ENCODE measurements at places on chromosomes 4 and X.

DNA sequence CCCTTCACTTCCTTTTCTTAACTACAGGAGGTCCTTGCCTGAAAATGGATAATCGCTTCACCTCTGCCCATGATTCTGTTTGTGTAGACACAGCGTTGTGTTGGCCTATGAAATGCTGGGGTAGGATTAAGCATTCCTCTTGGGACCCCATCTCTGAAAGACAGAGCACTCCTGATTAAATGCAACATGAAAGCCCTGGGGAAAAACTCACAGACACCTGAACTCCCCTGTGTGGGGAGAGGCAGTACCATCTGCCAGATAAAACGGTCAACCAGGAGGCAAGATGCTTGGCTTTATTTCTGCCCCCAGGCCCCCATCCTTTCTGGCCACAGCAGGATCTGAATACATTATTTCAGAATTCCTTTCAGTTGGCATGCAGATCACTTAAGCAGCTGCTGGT is 1.9 kb downstream of the LGI2 start:
- no peaks in the 10 kb centered on the region for H3K27me3 ChIP-seq
- H3K4me3 ChIP-seq = no peak overlapping the region
- H3K27ac ChIP-seq = no peak overlapping the region
- no peaks in the 10 kb centered on the region for H3K36me3 ChIP-seq

- no peaks in the 10 kb centered on the region for H3K27me3 ChIP-seq
- no peak for DNase-seq
- H3K27ac ChIP-seq = no peak overlapping the region
- peaks cover 11% of the 10 kb centered on the region for H3K4me1 ChIP-seq
- no peak overlapping the region for H3K4me3 ChIP-seq
- H3K36me3 ChIP-seq = no peaks in the 10 kb centered on the region
These were observed 279.6 kb upstream of the CLNK start for GRCh38 chr4:10963958-10964703.

DNA sequence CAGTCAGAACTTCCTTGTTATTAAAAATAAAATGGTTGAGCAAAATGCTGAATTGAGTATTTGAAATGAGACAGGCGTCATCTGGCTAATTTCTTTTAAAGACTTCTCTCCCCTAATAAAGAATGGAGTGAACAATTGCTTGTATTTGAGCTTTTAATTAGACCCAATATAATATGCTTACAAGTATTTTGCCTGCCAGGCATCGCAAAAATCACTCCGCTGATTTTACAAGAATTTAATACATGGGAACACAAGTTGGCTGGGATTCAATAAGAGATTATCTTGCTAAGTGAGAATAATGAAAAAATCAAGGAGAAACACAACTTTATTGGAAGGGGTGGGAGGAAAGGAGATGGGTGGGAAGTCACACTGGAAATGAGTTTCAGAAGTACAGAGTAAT is 52.3 kb downstream of the KLF3 start:
- H3K27ac ChIP-seq = no peak overlapping the region
- no peak overlapping the region for H3K4me3 ChIP-seq
- H3K36me3 ChIP-seq = no peaks in the 10 kb centered on the region
- DNase-seq = no peak
- no peaks in the 10 kb centered on the region for H3K27me3 ChIP-seq

DNA sequence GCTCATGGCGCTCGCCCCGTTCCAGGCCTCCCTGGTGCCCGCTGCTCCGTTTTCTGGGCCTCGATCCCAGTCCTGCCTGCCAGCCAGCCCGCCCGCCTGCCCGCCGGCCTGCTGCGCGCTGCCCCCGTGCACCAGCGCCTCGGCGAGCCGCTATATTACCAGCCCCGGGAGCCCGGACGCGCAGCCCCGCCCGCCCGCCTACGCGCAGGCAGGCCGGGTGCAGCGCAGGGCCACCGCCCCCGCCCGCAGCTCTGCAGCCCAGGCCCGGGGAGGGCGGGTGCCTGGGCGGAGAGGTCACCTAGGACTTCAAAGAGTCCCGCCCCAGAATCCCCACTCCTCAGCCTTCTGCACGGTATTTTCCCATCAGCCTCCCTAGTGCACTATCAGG is at the start of gene MAOB:
Gene MAOB (minus strand): TSS at position 157 of the 388 bp plus-strand sequence. CDS start 151 bp downstream, at position 6.
- H3K4me1 ChIP-seq = no peaks in the 10 kb centered on the region
- peaks cover 3% of the 10 kb centered on the region for H3K27me3 ChIP-seq
- no peaks in the 10 kb centered on the region for H3K36me3 ChIP-seq
- no peak within 1 kb of the TSS for H3K27ac ChIP-seq
- no peak for DNase-seq

DNA sequence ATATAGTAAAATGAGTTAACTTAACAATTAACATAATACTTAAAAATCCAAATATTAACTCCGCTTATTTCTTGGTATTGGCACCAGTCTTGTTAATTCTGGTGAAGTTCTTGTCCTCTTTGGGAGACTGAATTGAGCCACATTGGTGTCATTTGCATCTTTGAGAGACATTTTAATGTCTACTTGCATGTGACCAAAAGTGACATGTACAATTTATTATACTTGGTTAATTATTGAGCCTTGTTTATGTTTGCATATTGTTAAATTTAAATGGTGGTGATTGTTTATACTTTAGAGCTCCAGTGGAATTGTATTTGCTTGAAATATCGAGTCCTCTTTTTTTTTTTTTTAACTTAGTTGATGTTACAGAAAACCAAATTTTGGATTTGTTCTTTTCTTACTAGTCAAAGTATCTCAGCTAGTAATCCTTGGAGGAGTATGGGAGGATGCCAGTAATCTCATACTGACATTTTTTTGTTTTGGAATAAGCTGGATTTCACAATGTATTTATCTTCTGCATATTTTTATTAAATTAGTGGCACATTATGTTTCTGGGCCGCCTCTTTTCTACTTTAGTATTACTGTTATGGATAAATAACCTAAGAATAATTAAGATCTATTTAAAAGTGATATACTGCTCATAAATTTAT is 3.9 kb downstream of the SPCS3 start:
- no peak overlapping the region for H3K4me3 ChIP-seq
- no peak for DNase-seq
- peaks cover 43% of the 10 kb centered on the region for H3K4me1 ChIP-seq
- no peaks in the 10 kb centered on the region for H3K27me3 ChIP-seq

DNA sequence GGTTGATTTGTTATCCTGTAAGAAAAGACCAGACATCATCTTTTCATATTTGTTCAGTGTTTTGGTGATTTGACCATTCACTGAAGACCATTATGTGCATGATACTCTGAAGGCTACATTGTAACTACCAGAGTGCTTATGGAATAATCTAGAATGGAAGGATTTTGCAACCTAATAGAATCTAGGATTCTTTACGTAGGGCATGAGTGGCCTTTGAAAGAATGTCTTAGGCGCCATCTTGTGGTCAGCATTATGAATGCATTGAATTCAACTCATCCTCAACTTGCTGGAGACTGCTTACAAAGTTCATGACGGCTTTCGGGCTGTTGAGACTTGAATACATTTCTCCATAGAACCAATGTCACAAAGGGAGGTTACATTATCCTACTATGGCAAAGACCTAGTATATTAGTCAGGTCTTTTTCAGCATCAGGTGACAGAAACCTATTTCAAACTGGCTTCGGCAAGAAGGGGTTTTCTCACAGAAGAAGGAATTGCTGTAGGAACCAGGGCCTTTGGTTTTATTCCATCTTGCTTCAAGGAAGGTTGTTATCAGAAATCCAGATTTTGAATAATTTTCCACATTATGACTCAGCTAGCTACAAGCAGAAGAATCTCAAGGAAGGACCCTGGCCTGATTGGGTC is 104.1 kb downstream of the GPAT3 start:
- H3K27ac ChIP-seq = no peak overlapping the region
- peak; percentile 81 for DNase-seq
- H3K4me3 ChIP-seq = no peak overlapping the region

DNA sequence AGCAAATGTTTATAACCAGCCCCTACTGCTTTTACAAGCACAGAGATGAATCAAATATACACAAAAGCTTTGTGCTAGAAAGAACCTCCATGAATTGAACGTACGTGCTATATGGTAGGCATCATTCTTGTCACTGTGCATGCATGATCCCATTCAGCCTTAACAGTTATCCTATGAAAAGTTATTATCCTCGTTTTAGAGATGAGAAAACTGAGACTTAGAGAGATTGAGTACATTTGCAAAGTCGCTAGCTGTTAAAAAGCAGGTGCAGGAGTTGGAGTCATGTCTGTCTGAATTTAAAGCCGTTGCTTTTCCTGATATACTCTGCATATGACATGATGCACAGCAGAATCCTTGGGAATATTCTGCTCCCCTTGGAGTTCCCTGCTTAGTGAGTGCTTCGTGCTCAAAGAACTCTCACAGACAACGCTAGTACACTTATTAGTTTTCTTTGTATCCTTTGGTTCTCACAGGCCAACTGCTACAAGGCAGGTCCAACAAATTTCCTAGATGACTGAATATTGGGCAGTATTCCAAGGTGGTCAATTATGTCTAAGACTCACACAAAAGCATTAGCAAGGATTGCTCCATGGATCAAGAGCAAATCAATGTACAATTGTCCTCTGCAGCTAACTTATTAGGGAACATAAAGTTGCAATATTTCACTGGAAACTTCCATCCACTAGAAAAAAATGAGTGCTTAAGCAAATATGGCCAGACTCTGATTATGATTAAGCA is 42.8 kb upstream of the TRIM2 start:
- no peaks in the 10 kb centered on the region for H3K36me3 ChIP-seq
- no peaks in the 10 kb centered on the region for H3K27me3 ChIP-seq
- H3K4me3 ChIP-seq = no peak overlapping the region
- H3K27ac ChIP-seq = no peak overlapping the region

GRCh38 chr4:182067828-182068227 is 175.4 kb upstream of the TENM3 start:
- H3K4me3 ChIP-seq = no peak overlapping the region
- H3K4me1 ChIP-seq = no peaks in the 10 kb centered on the region
- DNase-seq = no peak
- H3K36me3 ChIP-seq = no peaks in the 10 kb centered on the region
- no peak overlapping the region for H3K27ac ChIP-seq

GRCh38 chrX:120205816-120206753 is 44.5 kb upstream of the ZBTB33 start:
- no peak overlapping the region for H3K27ac ChIP-seq
- no peaks in the 10 kb centered on the region for H3K36me3 ChIP-seq
- H3K4me3 ChIP-seq = no peak overlapping the region

- DNase-seq = no peak
- H3K36me3 ChIP-seq = no peaks in the 10 kb centered on the region
- H3K27ac ChIP-seq = no peak within 1 kb of the TSS
- no peak within 1 kb of the TSS for H3K4me3 ChIP-seq
These were observed at the start of gene LIMCH1 for GRCh38 chr4:41538017-41538733. Gene LIMCH1, plus strand, starts transcription at chr4:41538157. Its CDS starts 67,839 bp downstream, at chr4:41605996.

- H3K27ac ChIP-seq = no peak overlapping the region
- H3K36me3 ChIP-seq = no peaks in the 10 kb centered on the region
- no peak for DNase-seq
These were observed 32.3 kb upstream of the PLAC8 start for GRCh38 chr4:83146841-83147240.

GRCh38 chr4:92885632-92886031 is 581.9 kb downstream of the GRID2 start:
- H3K4me1 ChIP-seq = no peaks in the 10 kb centered on the region
- no peaks in the 10 kb centered on the region for H3K36me3 ChIP-seq
- no peak overlapping the region for H3K4me3 ChIP-seq
- no peak overlapping the region for H3K27ac ChIP-seq

DNA sequence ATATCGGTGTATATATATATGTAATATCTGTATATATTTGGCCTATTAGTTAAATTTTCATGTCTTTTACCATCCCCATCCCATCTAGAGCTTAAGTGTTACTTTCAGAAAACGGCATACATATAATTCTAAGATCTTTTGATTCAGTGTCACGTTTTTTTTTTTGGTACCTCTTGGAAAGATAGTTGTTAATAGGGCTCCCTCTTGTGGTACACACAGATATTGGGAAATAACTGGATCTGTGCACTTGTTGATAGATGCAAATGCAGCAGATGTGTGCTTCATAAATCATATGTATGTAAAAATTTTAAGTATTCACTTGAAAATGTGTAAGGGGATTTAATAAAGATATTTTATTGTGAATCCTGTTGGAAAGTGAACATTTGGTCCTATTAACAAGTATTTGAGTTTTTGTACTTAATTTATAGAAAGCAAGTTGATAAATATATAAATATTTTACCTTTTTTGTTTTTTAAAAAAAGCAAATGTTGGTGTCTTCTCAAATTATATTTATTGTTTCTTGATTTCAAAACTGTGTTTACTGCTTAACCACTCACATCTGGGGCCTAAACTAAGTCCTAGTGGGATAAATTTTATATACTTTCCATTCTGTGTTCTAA is 74.7 kb downstream of the PAQR3 start:
- peak; percentile 84 for DNase-seq
- no peaks in the 10 kb centered on the region for H3K27me3 ChIP-seq
- no peak overlapping the region for H3K27ac ChIP-seq
- H3K36me3 ChIP-seq = peaks cover 15% of the 10 kb centered on the region

DNA sequence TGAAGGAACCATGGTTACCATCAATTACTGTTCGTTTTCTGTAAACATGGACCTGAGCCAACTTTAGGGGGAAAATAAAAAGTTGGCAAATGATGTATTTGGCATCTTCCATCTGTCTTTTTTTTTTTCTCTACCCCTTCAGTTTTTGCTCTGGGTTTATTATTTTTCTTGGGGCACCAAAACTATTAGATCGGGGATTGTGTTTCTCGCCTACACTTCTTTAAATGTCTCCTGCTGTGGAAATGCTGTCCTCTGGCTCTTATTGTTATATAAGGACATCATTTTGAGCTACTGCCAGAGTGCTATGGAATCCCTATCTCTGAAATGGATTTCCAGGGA is 234.0 kb upstream of the SLIT2 start:
- H3K27me3 ChIP-seq = no peaks in the 10 kb centered on the region
- H3K4me1 ChIP-seq = no peaks in the 10 kb centered on the region
- no peak overlapping the region for H3K27ac ChIP-seq
- no peaks in the 10 kb centered on the region for H3K36me3 ChIP-seq
- no peak for DNase-seq

DNA sequence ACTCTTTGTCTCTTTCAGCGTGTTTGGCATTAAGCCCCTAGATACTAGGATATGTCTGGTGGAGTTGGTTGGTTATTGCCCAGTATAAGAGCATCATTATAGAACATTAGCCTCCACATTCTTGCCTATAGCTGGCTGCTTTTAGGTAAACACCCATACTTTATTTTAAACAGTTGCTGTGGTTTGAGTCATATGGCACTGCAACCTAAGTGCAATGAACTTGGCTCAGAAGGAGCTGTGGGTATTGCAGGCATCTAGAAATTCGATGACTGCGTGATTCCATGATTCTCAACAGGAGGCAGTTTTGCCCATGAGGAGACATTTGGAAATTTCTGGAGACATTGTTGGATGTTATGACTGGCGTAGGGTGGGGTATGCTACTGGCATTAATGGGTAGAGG is 49.5 kb downstream of the DCLK2 start:
- no peaks in the 10 kb centered on the region for H3K36me3 ChIP-seq
- no peak for DNase-seq
- H3K27ac ChIP-seq = no peak overlapping the region
- peaks cover 2% of the 10 kb centered on the region for H3K27me3 ChIP-seq
- H3K4me3 ChIP-seq = no peak overlapping the region

- H3K4me1 ChIP-seq = no peaks in the 10 kb centered on the region
- H3K4me3 ChIP-seq = no peak overlapping the region
- no peaks in the 10 kb centered on the region for H3K27me3 ChIP-seq
- no peak for DNase-seq
- H3K27ac ChIP-seq = no peak overlapping the region
These were observed 437.2 kb upstream of the ZFP42 start for GRCh38 chr4:187558391-187558790.

GRCh38 chr4:100633269-100633668 is 115.4 kb upstream of the EMCN start:
- H3K27me3 ChIP-seq = no peaks in the 10 kb centered on the region
- no peaks in the 10 kb centered on the region for H3K4me1 ChIP-seq
- no peak for DNase-seq
- no peak overlapping the region for H3K4me3 ChIP-seq

- H3K4me3 ChIP-seq = no peak overlapping the region
- H3K4me1 ChIP-seq = no peaks in the 10 kb centered on the region
- H3K36me3 ChIP-seq = no peaks in the 10 kb centered on the region
- no peak overlapping the region for H3K27ac ChIP-seq
These were observed 288.5 kb upstream of the ARSJ start for GRCh38 chr4:114267976-114268375.

Measured in B cell (primary cell).